ENCODE measurements at places on chromosomes 5 and 9. TPM values are rescaled to one million over a fixed set of nuclear protein-coding genes. Genes with fewer than 3 reads are reported as not detected.

DNA sequence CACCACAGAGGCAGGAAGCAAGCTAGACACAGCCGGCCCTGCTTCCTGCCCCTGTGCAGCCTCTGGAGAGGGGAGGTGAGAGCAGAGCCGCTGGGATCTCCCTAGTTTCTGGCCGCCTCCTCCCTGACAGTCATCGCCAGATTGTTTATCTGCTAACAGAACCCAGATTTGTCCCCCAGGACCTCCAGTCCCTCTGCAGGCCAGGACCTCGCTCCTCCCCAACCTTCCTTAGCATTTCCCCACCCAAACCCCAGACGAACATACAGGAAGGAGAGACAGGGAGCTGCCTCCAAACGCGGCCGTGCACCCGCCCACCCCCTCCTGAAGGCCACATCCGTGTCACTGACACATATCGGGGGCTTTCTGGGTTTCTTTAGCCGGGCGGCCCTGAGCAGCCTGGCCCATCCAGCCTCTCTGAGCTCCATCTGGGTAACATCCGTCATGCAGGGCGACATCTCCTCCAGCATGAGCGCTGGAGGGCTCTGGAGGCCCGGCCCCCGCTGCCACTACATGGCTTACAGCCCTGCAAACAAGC, 47.5 kb downstream of the DBH start:
- DNase-seq = peak; percentile 82

GRCh38 chr9:101536351-101536750, 2.7 kb downstream of the RNF20 start:
- DNase-seq = no peak

DNA sequence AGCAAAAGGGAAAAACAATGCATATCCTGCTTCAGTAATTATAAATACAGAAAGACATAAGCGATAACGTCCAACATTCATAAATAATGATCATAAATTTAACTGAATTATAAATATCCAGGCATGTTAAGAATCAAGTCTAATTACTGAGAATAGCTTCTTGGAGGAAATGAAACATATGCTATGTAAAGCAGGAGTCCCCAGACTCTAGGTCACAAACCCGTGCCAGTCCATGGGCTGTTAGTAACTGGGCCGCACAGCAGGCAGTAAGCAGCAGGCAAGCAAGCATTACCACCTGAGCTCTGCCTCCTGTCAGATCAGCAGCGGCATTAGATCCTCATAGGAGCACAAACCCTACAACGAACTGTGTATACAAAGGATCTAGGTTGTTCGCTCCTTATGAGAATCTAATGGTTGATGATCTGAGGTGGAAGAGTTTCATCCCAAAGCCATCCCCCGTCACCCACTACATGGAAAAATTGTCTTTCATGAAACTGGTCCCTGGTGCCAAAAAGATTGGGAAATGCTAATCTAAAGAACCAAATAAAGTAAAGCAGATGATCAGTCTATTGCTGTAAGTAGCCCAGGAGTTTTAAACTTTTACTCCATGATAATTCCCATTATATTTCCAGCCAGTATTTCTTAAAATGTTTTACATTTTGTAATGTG, 50.4 kb downstream of the CERT1 start:
- DNase-seq = no peak

DNA sequence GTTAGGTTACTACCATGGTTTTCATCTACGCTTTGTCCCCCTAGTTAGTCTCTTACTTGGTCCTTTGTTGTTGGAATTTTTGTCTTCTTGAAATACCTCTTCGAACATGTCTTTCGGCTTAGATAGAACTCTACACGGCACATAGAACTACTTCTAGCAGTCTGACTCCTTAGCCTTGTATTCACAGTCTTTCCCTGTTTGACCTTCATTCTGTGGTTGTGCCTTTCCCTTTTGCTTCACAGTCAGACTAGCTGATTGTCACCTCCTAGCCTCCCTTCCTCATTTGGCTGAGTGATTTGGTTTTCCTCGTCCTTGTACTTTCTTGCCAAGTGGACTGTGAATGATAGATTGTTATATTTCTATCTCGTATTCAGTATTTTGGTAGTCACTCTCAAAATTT, 10.7 kb downstream of the SMAD5 start:
- no peak for DNase-seq

DNA sequence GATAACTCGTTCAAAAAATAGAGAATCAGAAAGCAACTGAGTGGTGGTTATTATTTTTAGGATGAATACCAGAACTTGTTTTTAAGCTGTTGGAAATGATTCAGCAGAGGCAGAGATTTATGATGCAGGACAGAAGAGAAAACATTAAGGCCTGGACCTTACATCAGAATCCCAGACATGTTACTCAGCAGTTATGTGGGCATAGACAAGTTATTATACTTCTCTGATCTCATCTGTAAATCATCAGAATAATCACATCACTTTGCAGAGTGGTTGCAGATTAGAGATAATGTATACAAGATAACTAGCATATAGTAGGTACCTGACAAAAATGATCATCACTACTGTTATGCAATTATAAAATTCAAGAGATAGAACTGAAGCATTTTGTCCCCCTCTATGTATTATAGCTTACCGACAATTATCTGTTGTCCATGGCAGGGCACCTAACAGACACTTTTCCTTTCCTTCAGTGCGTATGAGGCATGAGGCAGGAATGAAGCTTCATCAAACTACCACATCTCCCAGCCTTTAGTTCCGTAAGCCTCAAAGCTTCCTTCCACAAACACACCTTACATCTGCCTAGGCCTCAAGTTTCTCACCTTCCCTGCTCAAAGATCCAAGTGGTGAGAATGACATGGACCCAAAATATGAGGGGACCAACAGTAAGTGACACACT, 165.9 kb downstream of the DENND1A start:
- no peak for DNase-seq

- no peak for DNase-seq
Measured at GRCh38 chr9:83012922-83013838, 49.8 kb downstream of the RASEF start.

DNA sequence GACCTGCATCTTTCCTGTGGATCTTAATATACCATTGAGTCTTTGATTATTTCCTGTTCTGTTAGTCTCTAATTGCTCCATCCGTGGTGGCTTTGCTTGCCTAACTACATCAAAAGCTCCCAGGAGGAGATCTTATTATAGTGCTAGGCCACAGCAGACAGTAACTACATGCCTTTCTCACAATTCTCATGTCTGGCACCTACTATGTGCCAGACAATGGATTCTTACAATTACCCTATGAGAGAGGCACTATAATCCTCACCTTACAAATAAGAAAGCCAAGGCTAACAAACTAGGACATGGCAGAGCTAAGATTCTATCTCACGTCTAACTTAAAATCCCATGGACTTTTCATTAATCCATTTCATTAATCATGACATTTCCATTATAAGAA, 70.3 kb upstream of the TARS1 start:
- no peak for DNase-seq

DNA sequence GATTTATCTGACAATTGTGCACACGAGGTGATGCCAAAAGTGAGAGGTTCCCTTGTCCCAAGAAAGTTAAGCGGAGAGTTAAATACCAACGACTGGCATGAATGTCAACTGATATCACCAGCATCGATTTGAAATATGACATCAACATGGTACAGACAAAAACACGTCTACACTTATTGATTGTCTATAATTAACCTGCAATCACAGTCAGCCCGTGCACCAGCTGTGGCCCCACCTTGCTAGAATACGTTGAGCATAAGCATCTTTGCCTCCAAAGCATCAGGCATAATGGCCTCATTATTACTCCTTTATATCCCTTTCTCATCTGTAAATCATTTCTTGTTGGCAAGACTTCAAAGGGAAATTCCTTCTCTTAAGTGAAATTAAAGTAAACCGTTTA, 625.4 kb downstream of the IRX1 start:
- no peak for DNase-seq

DNA sequence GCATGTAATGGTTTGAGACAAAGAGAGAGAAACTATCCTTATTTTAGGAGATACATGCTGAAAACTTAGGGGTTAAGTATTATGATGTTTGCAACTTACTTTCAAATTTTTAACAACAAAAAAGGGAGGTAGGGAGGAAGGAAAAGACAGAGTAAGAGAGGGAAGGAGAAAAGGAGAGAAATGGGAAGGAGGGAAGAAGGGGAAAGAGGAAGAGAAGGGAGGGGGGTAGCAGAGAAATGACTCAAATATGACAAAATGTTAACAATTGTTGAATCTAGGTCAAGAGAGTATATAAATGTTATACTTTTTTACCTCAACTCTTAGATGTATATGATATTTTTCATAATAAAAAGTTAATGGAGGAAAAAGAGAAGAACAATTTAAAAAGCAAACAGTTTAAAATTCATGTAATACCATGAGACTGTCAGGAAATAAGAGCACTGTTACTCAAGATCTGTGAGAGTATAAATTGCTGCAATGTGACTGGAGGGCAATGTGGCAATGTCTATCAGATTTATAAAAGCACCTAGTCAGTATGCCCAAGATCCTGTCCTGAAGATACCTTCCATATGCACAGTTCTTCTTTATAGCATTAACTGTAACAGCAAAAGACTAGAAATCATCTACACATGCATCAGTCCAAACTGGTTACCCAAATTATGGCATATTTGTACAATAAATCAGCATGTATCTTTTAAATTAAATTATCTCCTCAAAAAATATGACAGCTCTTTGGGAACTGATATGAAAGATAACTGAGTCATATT, 16.3 kb downstream of the FBXW11 start:
- DNase-seq = no peak

DNA sequence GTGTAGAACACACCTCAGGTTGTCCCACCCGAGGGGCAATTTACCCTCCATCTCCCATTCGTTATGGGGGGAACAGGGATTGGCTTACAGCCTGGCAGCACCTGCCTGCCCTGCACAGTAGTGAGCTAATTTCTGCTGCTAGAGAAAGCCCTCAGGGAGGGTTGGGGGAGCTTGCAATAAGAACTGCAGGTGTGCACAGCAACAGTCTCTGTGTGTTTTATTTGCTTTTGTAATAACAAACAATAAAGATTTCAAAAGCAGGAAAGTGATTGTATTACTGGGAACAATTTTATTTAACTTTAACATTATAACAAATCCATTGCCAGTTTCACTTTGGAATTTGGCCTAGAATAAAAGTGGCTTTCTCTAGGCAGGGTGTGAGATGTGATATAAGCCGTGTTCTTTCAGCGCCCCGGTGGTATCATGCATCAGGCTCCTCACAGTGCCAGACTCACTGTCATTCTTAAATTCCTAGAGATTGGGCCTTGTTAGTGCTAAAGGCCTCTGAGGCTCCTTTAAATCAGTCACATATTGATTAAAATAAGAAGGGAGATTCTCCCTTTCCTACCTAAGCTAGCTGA, 81.1 kb downstream of the RMI1 start:
- DNase-seq = no peak

- DNase-seq = peak; percentile 48
Measured at GRCh38 chr9:119961774-119962424, 592.7 kb upstream of the BRINP1 start.

- no peak for DNase-seq
Measured at GRCh38 chr5:81402192-81402930, 8.4 kb upstream of the ACOT12 start.

DNA sequence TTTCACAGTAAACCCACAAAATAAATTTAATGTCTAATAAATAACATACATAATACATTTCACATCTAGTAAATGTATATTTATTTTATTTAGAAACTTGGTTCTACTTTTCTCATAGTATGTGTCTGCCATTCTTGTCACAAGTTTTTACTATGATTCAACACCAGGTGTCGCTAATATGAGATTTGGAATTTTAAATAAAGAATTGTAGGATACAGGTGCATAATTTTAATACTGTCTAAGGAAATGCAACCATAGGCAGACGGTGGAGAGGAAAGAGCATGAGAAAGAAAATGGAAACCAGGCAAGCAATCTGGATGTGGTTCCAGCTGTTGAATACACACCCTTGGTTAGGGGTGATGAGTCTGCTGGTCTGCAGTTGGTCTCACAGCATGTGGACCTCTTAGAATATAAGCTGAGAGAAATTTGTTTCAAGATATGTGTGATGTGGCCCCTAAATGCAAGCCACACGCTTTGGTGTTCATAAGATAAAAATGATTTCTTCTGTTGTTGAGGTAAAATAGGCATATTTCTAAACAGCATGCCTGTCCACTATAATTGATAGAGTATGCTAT, 114.7 kb upstream of the TXNDC8 start:
- DNase-seq = no peak

DNA sequence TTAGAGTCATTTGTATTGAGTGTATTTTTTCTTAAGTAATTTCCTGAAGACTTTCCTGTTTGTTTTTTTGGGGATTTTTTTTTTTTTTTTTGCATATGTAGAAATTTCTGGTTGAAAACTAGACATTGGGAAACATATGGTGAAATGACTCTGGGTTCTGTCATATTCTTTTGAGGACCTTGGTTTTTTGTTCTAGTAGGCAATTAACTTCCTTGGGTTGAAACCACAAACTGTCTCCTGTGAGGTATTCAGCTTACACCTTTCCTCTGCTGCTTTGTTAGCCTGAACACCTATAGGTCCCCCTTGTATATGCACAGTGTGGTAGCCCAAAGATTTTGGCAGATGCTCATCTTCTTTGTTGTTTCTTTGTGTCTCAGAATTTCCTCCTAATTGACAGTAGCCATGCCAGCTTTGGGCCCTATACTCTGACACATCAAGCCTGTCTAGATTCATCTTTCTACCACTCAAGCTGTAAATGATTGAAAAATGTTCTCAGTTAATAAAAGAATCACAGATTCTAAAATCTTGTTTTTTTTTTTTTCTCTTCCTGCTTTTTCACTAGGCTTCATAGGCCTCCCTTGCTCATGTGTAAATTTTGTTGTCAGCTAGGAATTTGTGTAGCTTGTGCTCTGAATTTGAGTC, 140.6 kb downstream of the COMMD10 start:
- DNase-seq = no peak

GRCh38 chr9:124285903-124286291, 28.1 kb downstream of the NEK6 start:
- DNase-seq = peak; percentile 69

DNA sequence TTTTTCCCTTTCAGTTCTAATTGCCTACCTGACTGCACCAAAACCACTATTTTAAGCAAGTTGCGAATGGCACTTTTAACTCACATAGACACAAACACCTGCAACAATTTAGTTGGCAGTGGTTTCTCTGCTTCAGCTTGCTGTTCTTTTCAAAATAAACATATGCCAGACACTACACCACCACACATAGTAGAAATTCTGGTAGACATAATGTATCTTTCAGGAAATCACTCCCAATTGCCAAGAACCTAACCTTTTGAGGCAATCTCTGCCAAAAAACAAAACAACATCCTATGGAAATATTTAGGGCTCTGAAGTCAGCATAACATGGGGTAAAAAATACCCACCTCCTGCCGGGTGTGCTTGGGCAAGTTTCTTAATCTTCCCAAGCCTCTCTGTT, 27.7 kb downstream of the GLIS3 start:
- DNase-seq = no peak

- DNase-seq = no peak
Measured at GRCh38 chr5:32307769-32308194, 5.0 kb downstream of the MTMR12 start.

- DNase-seq = no peak
Measured at GRCh38 chr9:72038408-72038807, 22.0 kb downstream of the C9orf57 start.

Gene PDGFRB
- 14.6 TPM for polyA plus RNA-seq

Gene CDC20B
- not detected for polyA plus RNA-seq

Gene ZFP37
- 1.0 TPM for polyA plus RNA-seq

Gene SCGB3A2
- not detected for polyA plus RNA-seq

Gene MLANA
- polyA plus RNA-seq = not detected

Gene CDH9
- polyA plus RNA-seq = not detected

Gene ZDHHC11
- 6.7 TPM for polyA plus RNA-seq

Gene SPINK5
- 0.90 TPM for polyA plus RNA-seq

All from psoas muscle (tissue), 8 donors.